ENCODE measurements at places on chromosomes 3 and 15.

GRCh38 chr15:39642011-39642640 lies 61.2 kb downstream of the THBS1 start:
- no peak for DNase-seq

- DNase-seq, result no peak
These were observed 604 bp downstream of the GNAI2 start for GRCh38 chr3:50236484-50237132.

DNA sequence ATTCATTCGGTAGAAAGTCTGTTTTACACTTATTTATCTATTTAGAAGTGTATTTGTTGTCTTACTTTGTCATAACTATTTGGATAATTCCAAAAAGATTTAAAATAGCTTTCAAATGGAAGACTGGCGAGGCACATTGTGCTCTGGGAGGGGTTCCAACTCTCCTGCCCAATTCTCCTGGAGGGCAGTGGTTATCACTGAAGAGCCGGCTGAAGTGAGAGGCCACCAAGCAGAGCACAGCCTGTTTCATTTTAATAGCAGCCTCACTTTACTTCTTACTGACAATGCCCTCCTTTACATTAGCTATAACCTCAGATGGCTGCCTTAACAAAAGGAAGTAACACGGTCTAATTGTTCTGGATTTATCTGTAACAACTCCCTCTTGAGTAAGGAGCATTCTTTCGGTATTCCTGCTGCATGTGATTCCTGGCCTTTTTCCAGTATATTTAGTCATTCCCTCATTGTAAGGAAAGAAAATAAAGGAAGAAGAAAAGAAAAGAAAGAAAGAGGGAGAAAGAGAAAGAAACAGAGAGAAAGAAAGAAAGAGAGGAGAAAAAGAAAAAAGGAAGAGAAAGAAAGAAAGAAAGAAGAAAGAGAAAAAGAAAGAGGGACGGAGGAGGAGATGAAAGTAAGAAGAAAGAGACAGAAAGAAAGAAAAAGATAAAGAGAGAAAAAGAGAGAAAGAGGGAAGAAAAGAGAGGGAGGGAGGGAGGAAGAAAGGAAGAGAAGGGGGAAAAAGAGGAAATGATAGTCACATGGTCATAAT lies 339.8 kb upstream of the WNT5A start:
- DNase-seq, result no peak

DNA sequence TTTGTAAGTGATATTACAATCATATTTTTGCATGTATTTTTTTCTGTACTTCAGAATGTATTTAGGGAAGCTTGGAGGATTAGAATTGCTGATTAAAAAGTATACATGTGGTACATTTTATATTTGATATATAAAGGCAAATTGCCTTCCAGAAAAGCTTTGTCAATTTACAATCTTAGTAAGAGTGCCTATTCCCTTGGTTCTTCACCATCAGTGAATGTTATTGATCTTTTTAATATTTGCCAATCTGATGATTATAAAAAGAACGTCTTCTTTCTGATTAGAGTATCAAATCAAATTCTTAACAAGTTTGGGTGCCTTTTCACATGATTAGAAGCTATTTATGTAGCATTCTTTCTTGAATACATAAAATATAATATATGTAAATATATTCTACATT lies 9.1 kb downstream of the WDR49 start:
- no peak for DNase-seq

DNA sequence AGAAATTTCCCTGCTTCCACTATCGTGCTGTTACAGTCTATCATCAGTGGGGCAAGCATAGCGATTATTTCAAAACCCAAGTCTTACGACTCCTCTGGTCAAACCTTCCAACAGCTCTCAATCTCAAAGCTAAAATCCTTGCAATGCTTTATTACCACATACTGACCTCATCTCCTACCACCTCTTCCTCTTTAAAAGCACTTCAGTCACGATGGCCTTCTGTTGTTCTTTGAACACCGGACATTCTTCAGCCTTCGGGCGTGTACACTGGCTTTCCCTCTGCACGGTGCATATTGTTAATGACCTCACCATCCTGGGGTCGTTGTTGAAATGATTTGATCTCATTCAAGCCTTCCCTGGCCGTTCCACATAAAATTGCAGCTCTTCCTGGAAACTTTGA lies 31.1 kb downstream of the MAGEL2 start:
- DNase-seq, result no peak

- no peak for DNase-seq
These were observed 174.1 kb downstream of the UACA start for GRCh38 chr15:70589221-70589620.

DNA sequence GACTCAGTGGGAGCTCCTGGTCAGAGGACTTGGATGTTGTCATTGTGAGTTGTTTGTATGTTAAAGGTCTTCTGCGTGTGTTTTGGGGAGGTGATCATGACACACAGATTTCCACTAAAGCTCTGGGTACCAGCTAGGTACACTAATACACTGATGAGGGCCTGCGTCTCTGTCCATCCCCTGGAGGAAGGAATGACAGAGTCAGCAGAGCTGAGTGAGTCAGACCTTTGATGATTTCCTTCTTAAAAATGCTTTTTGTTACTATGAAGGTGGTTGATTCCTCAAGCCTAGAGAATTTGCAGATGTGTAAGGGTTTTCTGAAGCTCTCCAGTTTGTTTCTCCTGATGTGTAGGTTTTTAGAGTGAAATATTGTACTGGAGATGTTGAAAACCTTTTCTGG lies 424.1 kb upstream of the TPM1 start:
- DNase-seq, result no peak

DNA sequence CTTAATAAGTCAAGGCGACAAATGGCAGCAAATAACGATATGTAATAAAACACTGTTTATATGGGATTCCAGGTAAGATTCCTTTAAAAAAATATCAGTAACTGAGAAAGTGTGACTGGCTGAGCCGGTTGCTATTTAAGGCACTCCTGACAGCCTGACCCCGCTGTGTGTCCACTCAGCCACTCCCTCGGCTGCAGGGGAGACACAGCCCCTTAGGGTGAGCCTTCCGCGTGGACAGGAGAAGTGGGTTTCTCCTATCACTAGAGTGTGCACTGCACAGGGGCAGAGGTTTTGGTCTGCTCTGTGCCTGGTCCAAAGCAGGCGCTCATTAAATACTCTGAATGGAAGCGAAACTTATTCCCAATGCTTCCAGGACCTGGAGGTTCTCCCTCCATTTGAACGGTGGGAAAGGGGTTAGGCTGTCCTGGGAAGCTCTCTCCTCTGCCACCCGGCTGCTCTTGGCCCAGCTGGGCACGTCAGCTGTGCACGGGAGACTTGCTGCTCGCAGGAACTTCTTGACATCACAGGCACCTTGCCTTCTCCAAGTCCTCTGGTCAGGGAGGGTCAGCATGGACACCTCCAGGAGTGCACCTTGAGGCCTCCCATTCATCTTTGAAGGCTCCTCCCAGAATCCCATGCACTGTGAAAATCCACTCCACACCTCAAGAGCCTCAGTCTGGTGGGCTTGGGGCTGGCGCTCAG lies 43.3 kb upstream of the SLCO2A1 start:
- DNase-seq, result no peak

DNA sequence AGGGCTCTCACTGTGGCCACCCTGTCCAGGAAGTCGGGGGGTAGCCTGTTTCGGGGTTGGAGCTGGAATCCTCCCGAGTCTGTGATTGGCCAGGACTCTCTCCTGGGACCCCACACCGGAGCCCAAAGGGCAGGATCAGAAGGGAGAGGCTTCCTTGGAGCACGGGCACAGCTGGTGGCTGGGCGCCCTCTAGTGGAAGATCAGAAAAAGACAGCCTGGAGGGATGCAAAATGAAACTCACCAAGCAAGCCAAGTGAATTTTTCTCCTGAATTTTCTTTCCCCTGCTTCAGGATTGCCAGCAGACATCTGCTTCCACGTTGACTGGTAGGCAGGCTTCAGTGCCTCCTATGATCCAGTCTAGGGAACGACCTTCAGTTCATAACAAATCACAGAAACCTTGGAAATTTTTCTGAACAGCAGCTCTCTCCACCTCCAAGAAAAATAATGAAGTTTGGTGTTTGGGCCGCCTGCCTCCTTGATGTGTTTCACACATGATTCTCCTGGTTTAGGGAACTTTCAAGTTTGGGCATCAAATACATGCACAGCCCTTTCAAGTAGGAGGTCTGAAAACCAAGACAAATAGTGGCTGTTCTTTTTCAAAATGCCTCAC lies 224.6 kb downstream of the VPS13C start:
- no peak for DNase-seq

- DNase-seq, result no peak
These were observed 198.9 kb downstream of the ADAMTS9 start for GRCh38 chr3:64488939-64489338.

DNA sequence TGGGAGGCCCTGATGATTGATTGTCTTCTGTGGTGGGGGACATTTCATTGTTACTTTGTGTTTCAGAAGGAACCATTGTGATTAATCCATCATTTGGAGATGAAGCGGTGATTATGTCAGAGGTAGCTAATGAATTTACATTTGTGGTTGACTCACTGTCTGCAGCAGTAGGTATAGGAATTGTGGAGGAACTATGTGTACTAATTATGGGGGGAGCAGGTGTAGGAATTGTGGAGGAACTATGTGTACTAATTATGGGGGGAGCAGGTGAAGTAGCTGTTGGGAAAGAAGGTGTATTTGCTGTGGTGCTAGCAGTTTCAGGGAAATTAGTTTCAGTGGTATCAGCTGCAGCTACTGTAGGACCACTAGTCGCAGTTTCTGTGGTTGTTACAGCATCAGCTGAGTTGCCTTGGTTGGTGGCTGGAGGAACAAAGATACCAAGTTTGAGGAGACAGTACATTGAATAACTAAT lies 6.9 kb downstream of the MUC13 start:
- DNase-seq, result no peak

GRCh38 chr3:8218353-8218940 lies 283.2 kb upstream of the LMCD1 start:
- no peak for DNase-seq

DNA sequence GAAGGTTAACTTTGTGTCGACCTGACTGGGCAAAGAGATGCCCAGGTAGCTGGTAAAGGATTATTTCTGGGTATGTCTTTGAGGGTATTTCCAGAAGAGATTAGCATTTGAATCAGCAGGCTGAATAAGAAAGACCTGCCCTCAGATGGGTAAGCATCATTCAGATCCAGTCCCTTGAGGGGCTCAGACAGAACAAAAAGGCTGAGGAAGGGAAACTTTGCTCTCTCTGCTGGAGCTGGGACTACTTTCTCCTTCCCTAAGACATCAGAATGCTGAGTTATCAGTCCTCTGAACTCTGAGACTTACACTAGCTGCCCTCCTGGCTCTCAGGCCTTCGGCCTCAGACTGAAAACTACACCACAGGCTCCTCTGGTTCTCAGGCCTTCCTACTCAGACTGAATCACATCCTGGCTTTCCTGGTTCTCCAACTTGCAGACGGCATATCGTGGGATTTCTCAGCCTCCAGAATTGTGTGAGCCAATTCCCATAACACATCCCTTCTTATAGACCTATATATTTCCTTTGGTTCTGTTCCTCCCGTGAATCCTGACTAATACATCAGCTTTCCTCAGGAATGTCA lies 982.9 kb downstream of the TUSC7 start:
- DNase-seq, result no peak

- DNase-seq, result no peak
These were observed 1271.7 kb upstream of the GBE1 start for GRCh38 chr3:83033133-83033532.

GRCh38 chr3:106552351-106553043 lies 683.7 kb upstream of the CBLB start:
- no peak for DNase-seq

GRCh38 chr15:70140025-70140542 lies 42.4 kb upstream of the TLE3 start:
- no peak for DNase-seq

DNA sequence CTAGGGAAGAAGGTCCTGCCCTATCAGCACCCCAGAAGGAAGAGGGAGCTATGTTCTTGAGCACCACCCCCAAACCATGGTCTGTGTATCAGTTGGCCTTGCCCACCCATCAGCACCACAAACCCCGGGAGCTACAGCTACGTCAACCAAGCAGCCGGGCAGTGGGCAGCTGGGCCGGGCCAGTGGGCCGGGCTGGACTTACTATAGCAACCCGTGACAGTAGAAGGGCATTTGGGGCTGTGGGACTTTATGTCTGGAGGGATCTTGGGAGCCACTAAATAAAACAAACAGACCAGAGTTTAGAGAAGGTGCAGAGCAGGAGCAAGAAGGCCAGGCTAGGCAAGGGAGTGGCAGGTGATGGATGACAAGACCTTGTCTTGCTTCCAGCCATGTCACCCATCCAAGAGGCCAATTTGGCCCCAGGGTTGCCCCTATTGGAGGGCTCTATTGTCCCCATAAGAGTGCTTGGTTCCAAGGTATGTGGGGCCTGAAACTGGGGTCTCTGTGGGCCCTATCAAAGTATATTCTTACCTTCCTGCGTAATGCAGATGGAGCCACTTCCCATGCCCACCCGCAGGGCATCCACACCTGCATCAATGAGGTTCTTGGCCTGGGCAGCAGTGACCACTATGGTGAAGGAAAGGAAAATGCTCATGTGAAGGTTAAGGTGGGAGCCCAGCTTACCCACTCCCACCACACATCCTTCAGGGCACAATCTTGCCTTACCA lies 3.2 kb downstream of the IMPDH2 start:
- no peak for DNase-seq

DNA sequence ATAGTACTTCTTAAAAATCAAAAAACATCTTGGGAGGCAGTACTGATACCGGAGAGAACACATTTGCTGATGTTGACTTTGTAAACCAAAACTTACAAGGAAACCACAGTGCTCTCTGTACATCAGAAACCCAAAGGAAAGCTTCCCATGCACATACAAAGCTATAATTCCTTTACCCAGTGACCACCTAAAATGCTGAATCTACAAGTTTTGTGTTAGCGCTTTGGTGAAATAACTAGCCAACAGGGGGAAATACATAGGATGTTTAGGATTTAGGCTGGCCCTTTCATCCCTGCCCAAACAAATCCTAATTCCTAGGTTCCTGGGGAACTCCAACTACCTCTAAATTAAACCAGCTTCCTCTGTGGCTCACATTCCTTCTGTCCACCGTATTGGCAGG lies 15.3 kb upstream of the SPG21 start:
- DNase-seq, result no peak

GRCh38 chr15:67192185-67192820 lies 62.2 kb downstream of the AAGAB start:
- DNase-seq, result no peak

GRCh38 chr3:119359476-119360326 lies 65.5 kb downstream of the ARHGAP31 start:
- DNase-seq, result no peak

DNA sequence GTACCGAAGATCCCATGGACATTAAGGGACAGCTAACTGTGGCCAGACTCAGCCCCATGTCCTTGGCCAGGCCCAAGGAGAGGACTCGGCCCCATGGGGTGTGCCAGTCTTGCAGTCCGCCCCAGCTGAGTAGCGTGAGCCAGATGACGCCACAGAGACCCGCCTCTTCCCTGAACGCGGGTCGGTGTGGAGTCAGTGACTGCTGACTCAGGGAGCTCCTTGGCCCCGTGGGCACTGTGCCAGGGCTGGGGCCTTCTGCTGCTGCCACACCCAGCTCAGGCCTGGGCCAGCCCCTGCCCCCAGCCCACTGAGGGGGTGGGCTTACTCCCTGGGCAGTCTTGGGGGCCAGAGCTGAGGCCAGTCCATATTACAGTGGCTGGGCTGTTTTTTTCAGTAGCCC lies 52.8 kb downstream of the PLXNA1 start:
- DNase-seq, result no peak

GRCh38 chr3:132284781-132285619 lies 32.2 kb upstream of the ACP3 start:
- no peak for DNase-seq

Data from cortex of kidney (tissue), 1 donor.